ENCODE measurements at places on chromosomes 5 and 9.

- DNase-seq, result no peak
Observed at GRCh38 chr9:7075154-7075553, 317.4 kb downstream of the KDM4C start.

GRCh38 chr5:40909264-40909663 is at the start of gene C7:
Gene C7, plus strand, starts transcription at chr5:40909497. Its CDS starts 114 bp downstream, at chr5:40909611.
- no peak for DNase-seq

- DNase-seq, result no peak
Observed at GRCh38 chr9:135889564-135890189, 17.7 kb downstream of the CAMSAP1 start.

- no peak for DNase-seq
Observed at GRCh38 chr9:91858213-91859030, 91.6 kb downstream of the ROR2 start.

GRCh38 chr9:130824079-130824478 is 11.0 kb upstream of the ABL1 start:
- DNase-seq, result no peak

GRCh38 chr9:86860006-86860405 is 87.3 kb downstream of the GAS1 start:
- no peak for DNase-seq
